ENCODE measurements at places on chromosomes 2 and 18. TPM values are rescaled to one million over a fixed set of nuclear protein-coding genes. Genes with fewer than 3 reads are reported as not detected.
A peak's percentile ranks its signal among the peaks of the same experiment; 100 is the strongest.

GRCh38 chr2:5394223-5394622 is 298.0 kb upstream of the SOX11 start:
- DNase-seq, result no peak

DNA sequence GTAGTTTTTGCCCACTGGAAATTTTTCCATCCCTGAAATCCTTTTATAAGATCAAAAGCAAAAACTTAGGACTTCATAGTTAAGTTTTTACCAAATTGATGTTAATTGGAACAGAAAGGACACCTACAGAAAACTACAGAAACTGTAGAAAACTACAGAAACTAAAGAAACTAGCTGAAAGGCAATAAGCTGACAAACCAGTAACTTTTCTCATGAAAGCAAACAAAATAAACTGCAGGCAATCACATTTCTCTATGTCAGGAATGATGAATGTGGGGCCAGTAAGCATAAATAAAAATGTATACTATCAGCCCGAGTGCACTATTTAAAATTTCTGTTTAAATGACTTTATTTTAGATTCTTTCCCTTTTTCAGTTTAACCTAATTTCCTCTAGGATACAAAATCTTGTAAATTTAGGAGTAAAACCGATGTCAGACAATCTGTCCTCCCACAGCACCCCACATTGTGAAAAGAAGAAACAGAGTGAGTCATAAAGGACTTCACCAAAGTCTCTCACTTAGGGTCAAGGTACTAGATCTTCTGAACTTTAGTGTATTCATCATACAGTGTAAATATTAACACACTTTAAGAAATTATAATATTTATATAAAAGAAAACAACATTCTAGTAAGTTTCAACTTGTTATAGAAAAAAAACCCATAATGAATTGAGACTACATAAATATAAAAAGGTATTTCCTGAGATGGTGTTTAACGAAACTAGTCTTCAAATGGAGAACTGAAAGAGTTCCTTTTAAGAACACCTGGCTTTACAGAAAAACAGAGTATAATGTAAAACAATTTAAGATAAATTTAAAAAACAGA is 46.6 kb downstream of the USP40 start:
- DNase-seq, result no peak

DNA sequence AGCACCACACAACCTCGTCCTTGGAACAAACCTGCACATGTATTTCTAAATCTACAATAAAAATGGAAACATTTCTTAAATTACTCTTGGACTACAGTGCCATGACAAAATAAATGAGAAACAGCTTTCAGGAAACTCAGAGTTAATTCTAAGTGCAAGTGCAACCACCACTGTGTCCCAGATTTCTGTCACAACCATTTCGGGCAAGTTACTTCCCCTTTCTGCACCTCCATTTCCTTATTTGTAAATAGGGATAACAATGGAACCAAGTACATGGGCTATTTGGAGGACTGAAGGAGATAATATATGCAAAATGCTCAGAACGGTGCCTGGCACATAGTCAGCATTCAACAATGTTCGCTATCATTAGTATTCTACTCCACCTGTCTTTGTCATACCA is 93.2 kb downstream of the CACNB4 start:
- DNase-seq, result no peak

DNA sequence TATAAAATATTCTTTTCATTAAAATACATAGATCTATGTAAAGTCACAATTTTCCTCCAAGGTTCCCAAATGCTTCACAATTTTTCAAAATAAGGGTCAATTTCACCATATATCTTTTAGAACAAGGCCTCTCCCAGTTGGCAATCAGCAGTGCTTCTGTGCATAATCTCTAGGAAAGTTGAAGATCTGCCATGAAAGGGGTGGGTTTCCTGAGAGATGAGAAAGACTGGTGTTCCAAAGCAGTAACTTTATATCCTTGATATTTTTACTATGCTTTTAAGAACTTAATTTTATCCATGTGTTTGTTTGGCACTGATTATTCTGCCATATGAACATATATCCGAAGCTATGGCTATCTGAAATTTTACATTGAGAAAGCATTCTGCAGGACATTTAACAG is 199.4 kb upstream of the CYP26B1 start:
- no peak for DNase-seq

- DNase-seq, result no peak
Measured at GRCh38 chr2:82857967-82858366, 1601.1 kb downstream of the SUCLG1 start.

DNA sequence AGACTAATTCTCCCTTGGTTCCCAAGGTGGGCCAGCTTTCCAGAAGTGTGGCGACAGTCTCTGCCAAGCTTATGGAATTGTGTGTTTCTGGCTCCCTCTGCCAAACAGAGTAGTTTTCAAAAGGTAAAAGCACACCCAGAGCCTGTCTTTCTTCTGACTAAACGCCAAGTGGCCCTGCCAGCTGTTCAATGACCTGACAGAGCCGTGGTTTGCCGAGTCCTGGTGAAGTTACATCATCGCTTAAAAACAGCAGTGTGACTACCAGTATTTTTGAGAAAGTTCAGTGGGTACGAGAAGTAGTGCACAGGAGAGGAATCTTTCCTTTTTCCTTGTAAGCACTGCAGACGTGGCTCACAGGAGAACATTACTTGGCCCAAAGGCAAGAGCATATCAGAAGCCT is 1.9 kb downstream of the PER2 start:
- DNase-seq, result no peak

DNA sequence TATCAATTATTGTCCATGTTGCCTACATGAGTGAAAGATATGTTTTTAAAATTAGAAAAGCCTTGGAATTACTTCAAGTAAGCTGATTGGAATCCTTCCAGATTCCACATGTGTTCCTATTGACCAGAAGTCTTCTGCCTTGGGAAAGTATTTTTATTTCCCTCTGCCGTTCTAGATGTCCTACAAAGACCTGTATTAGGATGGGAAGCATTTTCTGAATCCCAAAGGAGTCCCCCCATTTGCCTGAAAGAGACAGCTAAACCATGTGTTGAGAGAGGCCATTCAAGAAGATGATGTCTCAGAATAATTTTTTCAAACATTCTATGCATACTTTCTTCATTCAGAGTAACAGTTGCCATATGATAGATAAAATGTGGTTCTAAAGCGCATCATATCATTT is 19.0 kb upstream of the MYO1B start:
- DNase-seq, result no peak

DNA sequence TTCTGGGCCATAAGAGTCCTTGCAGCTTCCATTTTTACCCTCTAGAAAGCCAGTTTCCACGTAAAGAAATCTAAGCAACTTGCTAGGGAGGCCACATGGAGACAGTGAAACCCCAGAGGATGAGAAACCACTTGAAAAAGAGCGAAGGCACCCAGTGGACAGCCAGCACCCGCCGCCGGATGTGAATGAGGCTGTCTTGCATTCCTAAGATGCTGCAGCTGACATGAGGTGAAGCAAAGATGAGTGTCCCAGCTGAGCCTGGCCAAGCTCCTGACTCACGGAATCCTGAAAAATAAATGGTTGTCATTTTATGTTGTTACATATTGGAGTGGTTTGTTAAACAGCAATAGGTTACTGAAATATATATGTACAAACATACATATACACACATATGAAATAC is 65.9 kb upstream of the STPG4 start:
- DNase-seq, result no peak

- no peak for DNase-seq
Measured at GRCh38 chr2:53949457-53949856, 21.3 kb downstream of the PSME4 start.

DNA sequence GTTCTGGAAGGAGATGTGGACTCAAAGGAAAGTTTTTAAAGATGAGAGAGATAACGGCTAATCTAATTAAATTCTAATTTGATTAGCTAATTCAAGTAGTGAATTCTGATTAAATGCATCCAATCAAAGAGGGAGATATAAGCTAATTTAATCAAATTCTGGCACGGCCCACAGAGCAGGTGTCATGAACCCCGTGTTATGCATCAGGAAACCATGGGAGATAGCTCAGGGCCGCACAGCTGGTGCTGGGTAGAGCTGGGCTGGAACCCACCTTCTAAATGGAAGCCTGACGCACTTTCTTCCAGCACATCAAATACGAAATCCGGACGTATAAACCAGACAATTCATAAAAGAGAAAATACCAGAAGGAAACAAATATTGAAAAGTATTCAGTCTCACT is 57.2 kb downstream of the GREB1 start:
- DNase-seq, result no peak

- no peak for DNase-seq
Measured at GRCh38 chr2:199629301-199629700, 171.6 kb upstream of the SATB2 start.

GRCh38 chr2:105410554-105410953 is 11.7 kb upstream of the FHL2 start:
- DNase-seq, result no peak

DNA sequence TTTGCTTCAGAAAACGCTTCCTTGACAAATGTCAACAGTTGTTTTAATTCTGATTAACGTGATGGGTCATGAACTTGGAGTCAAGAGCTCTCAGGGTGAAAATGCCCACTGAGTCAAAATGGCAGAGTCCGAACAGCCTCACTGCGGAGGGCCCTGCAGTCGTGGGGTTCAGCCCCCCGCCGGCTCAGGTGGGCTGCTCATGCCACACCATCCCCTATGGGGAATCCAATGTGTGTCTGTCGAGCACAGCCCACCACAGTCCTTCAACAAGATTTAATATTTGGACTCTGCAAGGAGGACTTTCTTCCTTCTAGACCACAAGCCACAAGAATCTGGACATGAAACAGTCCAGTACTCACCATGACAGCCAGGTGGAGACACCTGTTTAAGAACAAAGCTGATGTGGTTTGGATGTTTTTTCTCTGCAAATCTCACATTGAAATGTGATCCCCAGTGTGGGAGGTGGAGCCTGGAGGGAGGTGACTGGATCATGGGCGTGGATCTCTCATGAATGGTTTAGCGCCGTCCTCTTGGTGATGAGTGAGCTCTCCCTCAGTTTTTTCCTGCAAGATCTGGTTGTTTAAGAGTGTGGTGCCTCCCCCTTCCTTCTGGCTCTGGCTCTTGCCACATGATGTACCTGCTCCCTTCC is 201.0 kb downstream of the NDUFA10 start:
- no peak for DNase-seq

DNA sequence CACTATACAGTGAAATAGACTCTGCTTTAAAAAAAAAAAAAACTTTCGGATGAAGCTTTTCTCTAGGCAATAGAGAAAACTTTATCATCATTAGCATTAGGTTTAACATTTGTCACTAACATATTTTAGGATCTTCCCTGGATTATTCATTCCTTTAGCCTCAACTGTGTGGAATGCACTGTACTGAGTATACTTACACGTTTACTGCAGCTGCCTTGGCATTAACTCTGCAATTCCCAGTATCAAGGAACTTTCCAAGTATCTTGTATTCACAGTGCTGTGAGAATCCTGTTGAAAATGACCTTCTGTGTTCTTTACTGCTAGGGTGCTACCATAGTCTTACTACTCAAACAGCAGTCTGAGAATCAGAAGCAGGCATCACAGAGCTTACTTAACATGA is 328.2 kb upstream of the COL3A1 start:
- no peak for DNase-seq

- no peak for DNase-seq
Measured at GRCh38 chr2:43729491-43730174, 44.2 kb upstream of the DYNC2LI1 start.

GRCh38 chr2:231489990-231490389 is 25.7 kb upstream of the NCL start:
- DNase-seq, result no peak

- DNase-seq, result peak; percentile 20
Measured at GRCh38 chr2:64854773-64855237, 134.4 kb upstream of the SLC1A4 start.

DNA sequence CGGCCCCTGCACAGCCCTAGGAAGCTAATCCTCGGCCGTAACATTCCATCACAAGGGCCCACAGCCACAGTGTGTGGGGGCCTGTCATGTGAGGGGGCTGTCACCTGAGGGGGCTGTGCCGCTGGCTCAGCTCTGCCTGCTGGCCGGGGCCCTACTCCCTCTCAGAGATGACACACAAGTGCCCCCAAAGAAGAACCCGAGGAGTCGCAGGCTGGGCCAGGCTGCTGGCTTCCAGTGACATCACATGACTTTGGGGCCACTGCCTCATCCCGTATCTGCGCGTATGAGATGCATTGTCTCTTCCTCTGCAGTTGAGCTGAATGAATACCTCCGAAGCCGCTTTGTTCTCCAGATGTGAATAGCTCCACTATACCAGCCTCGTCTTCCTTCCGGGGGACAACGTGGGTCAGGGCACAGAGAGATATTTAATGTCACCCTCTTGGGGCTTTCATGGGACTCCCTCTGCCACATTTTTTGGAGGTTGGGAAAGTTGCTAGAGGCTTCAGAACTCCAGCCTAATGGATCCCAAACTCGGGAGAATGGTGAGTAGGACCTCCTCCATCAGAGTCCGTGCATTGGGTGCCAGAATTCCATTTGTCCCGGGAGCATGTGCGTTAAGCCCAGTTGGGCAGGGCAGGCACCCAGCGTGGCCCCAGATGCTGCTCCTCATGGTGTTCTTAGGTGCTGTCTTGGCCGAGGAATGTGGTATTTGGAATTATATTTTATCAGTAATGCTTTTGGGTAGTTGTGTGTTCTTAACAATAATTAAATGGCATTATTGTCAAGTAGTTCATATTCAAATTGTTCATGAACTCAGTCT is at the start of gene CNDP1:
TSS of gene CNDP1 (plus strand) at position 351 of the 820 bp plus-strand sequence. CDS start at position 519, 168 bp downstream.
- peak; percentile 68 for DNase-seq

GRCh38 chr18:75489493-75490190 is 62.1 kb upstream of the SMIM21 start:
- DNase-seq, result no peak

GRCh38 chr2:182754231-182754630 is 38.2 kb downstream of the DNAJC10 start:
- DNase-seq, result no peak

SPRED2 gene
- 8.6 TPM for total RNA-seq

DSG1 gene
- total RNA-seq, result 0.16 TPM

HOXD1 gene
- total RNA-seq, result not detected

AQP12A gene
- not detected for total RNA-seq

NOSTRIN gene
- 3.9 TPM for total RNA-seq

IL1R1 gene
- total RNA-seq, result 0.78 TPM

DNAH7 gene
- total RNA-seq, result 16.5 TPM

CLEC4F gene
- not detected for total RNA-seq

FSHR gene
- not detected for total RNA-seq

PRKAG3 gene
- total RNA-seq, result not detected

DPY30 gene
- 58.8 TPM for total RNA-seq

CDCA7 gene
- total RNA-seq, result 17.3 TPM

GPR55 gene
- not detected for total RNA-seq

NDUFV2 gene
- total RNA-seq, result 95.1 TPM

HMSD gene
- 0.16 TPM for total RNA-seq

All from occipital lobe (tissue), 3 donors.